ENCODE measurements at places on chromosomes 1 and 21.

DNA sequence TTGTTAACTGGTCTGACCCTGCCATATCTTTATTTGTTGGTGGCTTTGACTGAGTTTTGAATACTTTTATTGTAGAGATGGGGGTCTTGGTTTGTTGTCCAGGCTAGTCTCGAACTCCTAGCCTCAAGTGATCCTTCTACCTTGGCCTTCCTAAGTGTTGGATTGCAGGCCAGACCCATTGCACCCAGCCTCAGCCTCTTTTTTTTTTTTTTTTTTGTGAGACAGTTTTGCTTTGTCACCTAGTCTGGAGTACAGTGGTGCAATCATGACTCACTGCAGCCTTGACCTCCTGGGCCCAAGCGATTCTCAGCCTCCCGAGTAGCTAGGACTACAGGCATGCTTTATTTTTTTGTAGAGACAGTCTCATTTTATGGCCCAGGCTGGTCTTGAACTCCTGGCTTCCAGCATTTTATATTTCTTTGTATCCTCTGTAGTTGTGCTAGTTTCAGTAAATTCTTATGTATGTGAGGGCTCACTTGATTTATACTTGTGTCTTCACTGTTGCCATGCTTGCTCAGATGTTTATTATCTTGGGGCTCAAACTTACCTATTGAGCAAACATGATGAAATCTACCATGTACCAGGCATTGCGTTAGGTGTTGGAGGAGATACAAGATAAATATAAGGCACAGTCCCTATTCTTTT is 24.1 kb downstream of the THRAP3 start:
- DNase-seq = peak; percentile 35

GRCh38 chr1:112255080-112255479 is 140.9 kb upstream of the CTTNBP2NL start:
- no peak for DNase-seq

- no peak for DNase-seq
Observed at GRCh38 chr1:64234714-64235113, 31.3 kb downstream of the UBE2U start.

DNA sequence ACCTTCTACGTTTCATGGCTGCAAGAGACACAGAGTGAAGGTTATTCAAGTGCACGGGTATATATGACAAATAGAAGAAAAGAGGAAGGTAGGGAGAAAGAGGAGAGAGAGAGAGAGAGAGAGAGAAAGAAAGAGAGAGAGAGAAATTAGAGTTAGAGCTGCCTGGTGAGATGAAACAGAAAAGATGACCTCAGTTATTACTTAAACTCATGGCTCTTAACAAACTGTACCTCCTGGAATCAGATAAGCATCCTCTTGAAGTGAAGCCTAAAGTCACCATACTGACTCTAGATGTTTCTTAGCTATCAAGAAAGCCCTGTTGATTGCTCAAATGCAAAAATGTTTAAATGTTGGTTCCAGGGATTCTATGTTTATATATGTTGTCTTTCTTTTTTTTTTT is 597.7 kb upstream of the ZP4 start:
- no peak for DNase-seq

GRCh38 chr1:39220891-39221870 is 16.7 kb downstream of the MACF1 start:
- no peak for DNase-seq

GRCh38 chr1:55399346-55399745 is 184.2 kb upstream of the USP24 start:
- no peak for DNase-seq

DNA sequence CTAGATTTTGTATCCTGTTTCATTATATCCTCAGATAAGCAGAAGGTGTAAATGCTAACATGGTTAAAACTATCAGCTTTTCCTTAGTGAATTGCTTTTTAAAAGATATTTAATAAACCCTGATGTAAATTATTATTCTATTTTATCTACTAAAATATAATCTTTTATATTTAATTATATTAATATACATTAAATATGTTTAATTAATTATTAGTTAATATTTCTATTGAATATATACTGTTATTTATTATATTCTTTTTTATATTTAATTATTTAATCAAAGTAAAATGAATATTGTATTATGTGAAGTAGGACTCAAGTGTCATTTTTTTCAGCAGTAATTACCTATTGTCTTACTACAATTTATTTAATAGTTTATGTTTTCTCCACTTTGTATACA is 179.7 kb upstream of the ADGRL4 start:
- no peak for DNase-seq

DNA sequence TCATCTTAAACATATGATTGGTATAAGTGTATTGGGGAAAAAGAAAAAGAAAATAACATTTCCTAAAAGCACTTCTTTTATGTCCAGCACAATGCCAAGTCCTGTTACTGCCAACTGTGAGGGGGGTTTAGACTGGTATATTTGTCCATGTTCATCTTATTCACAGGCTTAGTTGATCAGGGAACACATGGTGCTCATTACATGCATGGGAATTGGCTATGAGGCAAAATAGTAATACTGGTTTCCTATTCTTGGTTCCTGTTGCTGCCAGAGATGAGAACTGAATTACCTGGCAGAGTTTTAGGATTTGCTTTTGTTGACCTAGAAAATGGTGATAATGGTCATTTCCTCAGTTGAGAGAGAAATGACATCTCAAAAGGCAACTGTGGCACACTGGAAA is 398.8 kb downstream of the DUSP10 start:
- no peak for DNase-seq

GRCh38 chr21:30487336-30487735 is at the start of gene KRTAP19-2:
KRTAP19-2 (minus strand) TSS chr21:30487436; CDS start chr21:30487348, 88 bp downstream.
- DNase-seq = no peak

- DNase-seq = no peak
Observed at GRCh38 chr21:36202726-36203602, 46.3 kb downstream of the DOP1B start.

DNA sequence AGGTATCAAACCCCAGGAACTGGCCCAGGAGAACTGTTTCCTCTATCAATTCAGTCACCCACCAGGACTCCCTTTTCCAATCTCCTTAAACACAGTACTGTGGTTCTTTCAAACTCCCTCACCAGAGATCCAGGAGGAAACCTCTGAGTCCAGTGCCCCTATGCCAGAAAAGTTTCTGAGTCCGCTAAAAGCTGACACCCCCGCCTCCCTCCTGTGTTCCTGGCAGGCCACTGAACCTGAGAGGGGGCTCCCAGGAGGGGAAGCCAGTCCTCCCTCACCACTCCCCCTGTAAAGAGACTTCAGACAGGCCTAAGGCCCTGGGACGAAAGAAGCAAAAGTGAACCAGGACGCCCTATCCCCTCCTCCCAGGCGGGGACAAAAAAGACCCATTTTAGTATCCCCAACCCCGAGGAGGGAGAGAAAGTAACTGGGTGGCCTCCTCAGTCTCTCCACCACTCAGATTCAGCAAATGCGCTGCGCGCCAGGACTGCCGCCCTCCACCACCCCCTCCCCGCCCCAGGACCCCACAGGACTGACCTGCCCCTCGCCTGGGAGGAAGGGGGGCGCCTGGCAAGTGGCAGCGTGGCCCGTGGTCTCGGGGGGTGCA is 624 bp downstream of the SLC41A1 start:
- DNase-seq = no peak

DNA sequence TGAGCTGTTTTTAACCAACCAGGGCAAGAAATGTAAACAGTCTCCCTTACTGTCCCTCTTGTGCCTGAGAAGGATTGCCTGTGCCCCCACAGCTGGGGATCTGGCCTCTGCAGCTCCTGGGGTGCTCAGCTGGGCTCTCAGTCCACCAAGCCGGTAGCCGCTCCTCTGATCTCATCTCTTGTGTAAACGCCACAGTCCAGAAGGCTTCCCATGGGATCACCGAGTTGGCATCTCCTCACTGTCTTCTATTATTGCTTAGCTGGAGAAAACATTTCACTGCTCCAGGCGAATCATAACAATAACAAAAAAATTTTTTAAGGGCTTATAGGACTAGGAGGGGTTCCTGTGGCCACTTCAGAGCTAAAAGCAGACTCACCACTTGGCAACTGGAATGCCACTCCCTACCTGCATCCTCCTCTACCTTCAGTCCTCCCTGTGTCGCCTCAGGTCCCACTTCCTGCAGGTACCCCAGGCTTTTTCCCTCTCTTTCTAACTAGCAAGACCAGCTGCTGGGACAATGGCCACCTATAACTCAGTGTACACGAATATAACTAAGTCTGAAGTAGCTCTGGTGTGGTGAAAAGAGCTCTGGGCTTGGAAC is 75.8 kb downstream of the ATP1A1 start:
- DNase-seq = no peak

- peak; percentile 33 for DNase-seq
Observed at GRCh38 chr1:204213668-204214662, at the start of gene GOLT1A. GOLT1A (minus strand) TSS chr1:204213988; CDS start chr1:204213906, 82 bp downstream.

GRCh38 chr1:117616356-117616755 is 10.5 kb downstream of the TENT5C start:
- no peak for DNase-seq

- no peak for DNase-seq
Observed at GRCh38 chr1:159067699-159068621, 8.6 kb downstream of the AIM2 start.

- no peak for DNase-seq
Observed at GRCh38 chr1:12424793-12425192, 193.2 kb downstream of the DHRS3 start.

DNA sequence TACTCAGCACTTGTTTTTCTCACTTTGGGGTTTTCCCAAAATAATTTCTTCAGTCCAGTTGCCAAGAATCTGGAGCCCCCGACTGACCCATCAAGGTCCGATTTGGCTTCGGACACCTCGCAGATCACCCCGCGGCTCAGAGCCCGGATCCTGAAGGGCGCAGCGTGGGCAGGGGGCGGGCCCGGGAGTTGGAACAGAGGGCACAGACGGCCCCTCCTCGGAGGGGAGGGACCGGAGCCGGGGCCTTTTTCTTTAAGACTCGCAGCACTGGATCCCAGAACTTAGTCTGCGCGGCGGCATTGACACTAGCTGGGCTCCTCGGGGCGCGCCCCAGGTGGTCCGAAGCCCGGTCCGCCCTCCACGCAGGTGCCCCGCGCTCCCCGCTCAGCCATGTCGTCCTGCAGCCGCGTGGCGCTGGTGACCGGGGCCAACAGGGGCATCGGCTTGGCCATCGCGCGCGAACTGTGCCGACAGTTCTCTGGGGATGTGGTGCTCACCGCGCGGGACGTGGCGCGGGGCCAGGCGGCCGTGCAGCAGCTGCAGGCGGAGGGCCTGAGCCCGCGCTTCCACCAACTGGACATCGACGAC is at the start of gene CBR3:
TSS of gene CBR3 (plus strand) at position 277 of the 588 bp plus-strand sequence. CDS start at position 391, 114 bp downstream.
- DNase-seq = no peak

- DNase-seq = no peak
Observed at GRCh38 chr1:29820401-29820800, 584.1 kb downstream of the PTPRU start.

- no peak for DNase-seq
Observed at GRCh38 chr1:28096210-28097099, 8.0 kb upstream of the EYA3 start.

- no peak for DNase-seq
Observed at GRCh38 chr1:56964349-56965017, 1.3 kb downstream of the C8B start.

DNA sequence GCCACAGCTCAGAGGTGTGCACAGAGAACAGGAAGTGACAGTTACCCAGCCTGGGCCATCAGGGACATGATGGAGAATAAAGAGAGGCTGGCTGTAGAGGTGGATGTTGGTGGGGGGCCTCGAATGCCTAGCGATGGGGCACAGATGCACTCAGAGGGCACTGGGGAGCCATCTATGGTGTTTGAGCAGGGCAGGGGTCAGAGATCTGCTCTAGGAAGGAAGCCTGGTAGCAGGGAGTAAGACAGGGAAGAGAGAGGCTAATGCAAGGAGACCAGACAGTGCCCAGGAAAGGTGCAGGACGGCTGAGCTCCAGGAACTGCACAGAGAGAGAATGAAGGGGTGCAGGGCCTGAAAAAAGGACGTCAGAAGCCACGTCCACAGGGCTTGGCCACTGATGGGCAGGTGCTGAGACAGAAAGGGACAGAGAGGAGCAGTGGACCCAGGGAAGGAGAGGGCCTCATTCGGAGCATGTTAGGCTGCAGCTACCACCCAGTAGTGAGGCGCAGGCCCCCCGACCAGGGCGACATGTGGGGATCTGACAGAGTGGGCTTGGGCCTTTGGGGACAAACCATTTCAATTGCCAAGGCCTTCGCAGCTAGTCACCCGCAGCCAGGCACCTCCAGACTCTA is 1.1 kb upstream of the KCNAB2 start:
- no peak for DNase-seq

GRCh38 chr1:111880881-111881837 is 108.3 kb downstream of the KCND3 start:
- no peak for DNase-seq

DNA sequence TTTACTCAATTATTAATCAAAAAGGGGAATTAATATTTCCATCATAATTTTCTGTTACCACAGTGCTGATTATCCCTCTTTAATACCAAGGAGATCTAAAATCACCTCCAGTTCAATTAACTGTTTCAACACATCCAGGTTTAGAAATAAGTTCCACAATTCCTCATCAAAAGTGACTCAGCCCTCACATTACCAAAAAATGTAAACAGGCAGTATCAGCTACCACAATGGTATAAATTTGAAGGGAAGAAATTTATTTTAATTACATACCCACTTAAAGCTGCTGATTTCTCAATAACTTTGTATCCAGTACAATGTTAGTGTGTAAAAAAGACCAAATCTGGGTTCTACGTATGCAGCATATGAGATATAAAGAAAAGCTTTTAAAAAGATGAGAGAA is 51.9 kb downstream of the EIF4G3 start:
- DNase-seq = no peak

DNA sequence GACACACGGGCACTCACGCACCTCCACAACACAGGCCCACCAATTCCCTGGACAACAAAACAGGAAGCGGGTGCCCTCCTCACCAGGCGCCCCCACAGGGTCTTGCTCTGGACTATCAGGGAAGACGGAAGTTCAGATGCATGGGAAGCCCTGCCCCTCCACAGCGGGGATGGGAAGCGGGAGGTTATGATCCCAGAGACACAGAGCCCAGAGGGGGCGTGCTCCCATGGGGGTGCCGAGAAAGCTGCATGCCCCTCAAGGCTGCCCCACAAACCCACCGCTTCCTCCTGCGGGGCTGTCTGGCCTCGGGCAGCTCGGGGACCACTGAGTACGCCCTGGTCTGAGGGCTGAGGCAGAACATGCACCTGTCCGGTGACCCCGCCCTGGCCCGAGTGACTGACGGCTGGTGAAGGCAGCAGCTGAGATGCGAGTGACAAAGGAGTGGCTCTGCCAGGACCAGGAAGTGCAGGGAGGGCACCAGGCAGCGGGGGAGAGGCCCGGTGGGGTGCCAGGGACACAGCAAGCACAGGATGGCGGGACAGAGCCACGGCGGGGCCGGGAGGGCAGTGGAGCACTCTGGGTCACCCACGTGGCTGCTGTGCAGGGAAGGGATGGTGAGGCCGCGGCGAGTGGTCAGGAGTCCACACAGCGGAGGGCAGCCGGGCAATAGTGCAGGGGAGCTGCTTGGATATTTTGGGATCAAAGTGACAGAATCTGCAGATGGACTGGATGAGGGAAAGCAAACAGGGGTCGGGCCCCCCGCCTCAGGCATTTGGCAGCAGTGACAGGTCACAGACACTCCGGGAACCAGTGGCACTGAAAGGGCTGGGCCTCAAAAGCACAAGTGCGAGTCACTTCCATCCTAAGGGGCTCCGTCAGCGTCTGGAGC is 18.6 kb downstream of the NADK start:
- DNase-seq = no peak

Measured in retinal pigment epithelial cell (primary cell).